ENCODE measurements at places on chromosomes 4 and X. TPM values are rescaled to one million over a fixed set of nuclear protein-coding genes. Genes with fewer than 3 reads are reported as not detected.
A peak's percentile ranks its signal among the peaks of the same experiment; 100 is the strongest.

DNA sequence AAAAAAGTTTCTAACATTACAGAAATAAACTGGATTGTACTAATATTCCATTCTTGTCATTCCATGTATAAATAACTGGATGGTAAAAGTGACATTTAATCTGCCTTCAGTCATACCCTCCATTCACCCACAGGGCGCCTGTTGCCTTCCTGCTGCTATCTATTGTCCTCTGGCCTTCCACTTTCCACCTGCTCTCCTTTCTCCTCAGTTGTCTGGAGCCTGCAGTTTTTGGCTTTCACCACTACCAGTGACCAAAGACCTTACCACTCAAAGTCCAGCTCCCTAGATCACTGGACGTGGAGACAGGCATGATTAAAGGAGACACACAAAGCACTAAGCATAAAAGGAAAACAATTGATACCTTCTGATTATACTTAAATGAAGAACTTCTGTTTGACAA is 46.2 kb upstream of the NHS start:
- no peak for DNase-seq

- DNase-seq: no peak
Measured at GRCh38 chr4:188139141-188139540, at the start of gene TRIML1. TSS of gene TRIML1 (plus strand) at chr4:188139441. CDS start at chr4:188139559, 118 bp downstream.

GRCh38 chr4:142405695-142406498 is 440.2 kb downstream of the INPP4B start:
- DNase-seq: peak; percentile 77

GRCh38 chrX:20947411-20947912 is 426.8 kb upstream of the CNKSR2 start:
- peak; percentile 35 for DNase-seq

- peak; percentile 75 for DNase-seq
Measured at GRCh38 chr4:21656832-21657231, 291.7 kb downstream of the KCNIP4 start.

DNA sequence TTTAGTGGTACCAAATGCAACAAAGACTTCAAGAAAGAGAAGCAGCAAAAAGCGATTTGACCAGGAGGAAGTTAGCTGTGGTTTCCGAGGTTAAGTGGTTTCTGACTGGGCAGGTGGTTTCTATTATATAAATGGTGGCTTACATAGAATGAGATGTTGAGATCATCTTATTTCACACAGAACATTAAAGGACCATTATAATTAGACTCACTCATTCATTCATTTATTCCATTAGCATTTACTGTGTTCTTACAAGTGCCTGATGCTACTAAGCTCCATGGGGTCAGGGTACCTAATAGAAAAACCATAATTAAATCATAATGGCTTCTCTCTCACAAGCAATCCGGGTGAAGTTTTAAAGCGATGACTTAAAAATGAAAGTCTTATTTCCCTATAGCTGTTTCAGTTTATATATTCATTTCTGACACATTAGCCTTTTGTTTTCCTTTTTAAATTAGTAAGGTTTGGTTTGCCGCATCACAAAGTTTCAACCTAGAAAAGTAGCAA is 10.6 kb downstream of the TSPAN6 start:
- no peak for DNase-seq

Gene PDZD4
- total RNA-seq: under 0.01 TPM

Gene LANCL3
- 0.26 TPM for total RNA-seq

DNA sequence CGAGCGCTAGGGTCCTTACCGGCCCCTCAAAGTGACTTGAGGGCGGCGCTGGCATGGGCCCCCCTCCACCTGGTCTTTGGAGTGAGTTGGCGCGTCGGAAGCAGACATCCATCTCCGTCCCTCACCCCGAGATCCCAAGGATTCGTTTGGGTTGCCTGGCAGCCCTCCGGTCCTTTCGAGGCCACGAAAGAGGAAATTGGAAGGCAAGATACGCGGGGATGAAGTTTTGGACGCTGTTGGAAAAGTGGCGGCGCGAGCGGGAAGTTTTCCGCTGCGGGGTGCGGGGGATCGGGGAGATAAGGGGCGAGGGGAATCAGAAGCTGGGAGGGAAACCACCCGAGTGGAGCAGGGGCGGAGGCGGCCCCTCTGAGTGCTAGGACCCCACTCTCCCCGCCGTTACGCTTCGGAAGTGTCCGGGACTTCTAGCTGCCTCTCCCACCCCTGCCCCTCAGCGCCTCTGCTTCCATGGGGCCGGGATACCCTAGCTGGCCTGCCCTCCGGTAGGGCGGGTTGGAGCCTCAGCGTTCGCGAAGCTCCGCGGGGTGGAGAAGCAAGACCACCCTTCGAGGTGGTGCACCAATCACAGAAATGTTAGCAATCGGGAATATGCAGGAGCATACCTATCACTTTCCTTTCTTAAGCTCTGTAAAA is 57.8 kb downstream of the FRMPD3 start:
- DNase-seq: no peak

DNA sequence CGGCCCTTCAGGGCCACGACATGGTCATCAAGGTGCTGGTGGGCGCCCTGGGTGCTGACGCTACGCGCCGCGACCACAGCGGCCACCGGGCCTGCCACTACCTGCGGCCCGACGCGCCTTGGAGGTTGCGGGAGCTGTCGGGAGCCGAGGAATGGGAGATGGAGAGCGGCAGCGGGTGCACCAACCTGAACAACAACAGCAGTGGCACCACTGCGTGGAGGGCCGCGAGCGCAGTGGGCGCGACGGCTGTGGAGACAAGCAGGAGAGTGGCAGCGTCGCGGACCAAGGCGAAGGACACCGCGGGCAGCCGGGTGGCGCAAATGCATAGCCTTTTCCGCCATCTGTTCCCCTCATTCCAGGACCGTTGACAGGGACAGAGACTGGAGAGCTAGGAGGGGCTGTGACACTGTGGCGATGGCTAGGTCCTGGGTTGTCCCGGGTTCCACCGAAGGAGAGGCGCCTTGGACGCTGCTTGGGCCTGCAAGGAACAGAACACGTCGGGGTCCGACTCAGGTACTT is 919 bp downstream of the SOWAHD start:
- no peak for DNase-seq

Data from bronchial epithelial cell (primary cell).